ENCODE measurements at places on chromosomes 11 and 22.

DNA sequence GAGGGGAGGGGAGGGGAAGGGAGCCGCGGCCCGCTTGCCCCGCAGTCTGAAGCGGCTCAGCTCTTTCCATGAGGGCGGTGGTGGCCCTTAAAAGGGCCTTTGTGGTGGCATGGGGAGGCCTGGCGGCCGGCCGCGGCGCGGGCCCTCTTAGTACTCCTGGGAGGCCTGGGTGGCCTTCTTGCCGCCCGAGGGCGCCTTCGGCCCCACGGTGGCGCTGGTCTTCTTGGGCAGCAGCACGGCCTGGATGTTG, 6.9 kb downstream of the DPAGT1 start:
- DNase-seq: peak; percentile 87

- DNase-seq: no peak
These were observed 2.8 kb upstream of the MMP1 start for GRCh38 chr11:102800767-102801166.

GRCh38 chr11:129605815-129606214, 209.8 kb upstream of the TMEM45B start:
- DNase-seq: no peak

- no peak for DNase-seq
These were observed 1239.4 kb downstream of the BRD1 start for GRCh38 chr22:48588151-48588877.

DNA sequence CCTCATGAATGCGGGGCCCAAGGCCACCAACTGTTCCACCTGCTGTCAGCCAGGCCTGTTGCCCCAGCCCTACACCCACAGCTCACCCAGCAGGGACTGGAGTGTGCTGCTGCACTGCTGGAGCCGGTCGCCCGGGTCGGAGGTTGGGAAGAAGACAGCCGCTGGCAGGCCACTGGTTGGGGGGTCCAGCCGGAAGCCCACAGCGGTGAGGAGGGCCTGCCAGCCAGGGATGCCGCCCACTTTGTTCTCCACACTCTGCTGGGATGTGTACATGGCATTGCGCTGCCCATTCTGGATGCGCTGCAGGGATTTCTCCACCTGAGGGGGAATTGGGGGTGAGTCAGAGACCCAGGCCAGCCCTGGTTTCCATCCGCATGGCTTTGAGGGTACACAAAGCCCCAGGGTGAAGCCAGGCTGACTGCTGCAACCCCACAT, 74.2 kb upstream of the PITPNB start:
- no peak for DNase-seq

Data from tongue (tissue), 3 donors.